AG20443 (cell line): ENCODE measurements at places on chromosomes 3 and 15.
A peak's percentile ranks its signal among the peaks of the same experiment; 100 is the strongest.

GRCh38 chr15:84552896-84553295 is 47.9 kb upstream of the ZSCAN2 start:
- peak; percentile 58 for DNase-seq

GRCh38 chr3:194910414-194910984 is 224.8 kb downstream of the FAM43A start:
- DNase-seq, result no peak

DNA sequence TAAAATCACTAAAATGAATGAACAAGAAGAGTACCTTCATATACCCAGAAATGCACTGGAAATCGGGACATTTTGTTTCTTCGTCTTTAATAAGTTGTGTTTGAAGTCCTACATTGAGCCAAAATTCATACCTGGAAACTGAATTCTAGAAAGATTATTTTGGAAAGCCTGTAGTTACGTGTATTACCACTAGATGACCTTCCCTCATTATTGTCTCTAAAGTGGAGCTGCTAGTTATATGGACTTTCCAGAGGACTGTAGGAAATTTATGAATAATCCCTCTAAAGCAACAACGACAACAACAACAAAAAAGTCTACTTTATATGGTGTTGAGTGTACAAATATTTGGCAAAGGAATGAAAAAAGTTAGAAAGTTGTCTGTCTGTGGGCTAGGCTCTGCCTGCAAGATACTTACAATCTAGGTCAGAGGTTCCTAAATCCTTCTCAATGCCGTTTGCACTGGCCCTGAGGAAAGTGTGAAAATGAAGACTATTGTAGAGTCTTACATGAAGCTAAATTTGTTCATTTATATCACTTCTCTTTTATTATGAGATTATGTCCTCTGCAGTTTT is 234.8 kb upstream of the NR2E3 start:
- DNase-seq, result peak; percentile 27

GRCh38 chr15:73518876-73519733 is 76.1 kb downstream of the REC114 start:
- no peak for DNase-seq

DNA sequence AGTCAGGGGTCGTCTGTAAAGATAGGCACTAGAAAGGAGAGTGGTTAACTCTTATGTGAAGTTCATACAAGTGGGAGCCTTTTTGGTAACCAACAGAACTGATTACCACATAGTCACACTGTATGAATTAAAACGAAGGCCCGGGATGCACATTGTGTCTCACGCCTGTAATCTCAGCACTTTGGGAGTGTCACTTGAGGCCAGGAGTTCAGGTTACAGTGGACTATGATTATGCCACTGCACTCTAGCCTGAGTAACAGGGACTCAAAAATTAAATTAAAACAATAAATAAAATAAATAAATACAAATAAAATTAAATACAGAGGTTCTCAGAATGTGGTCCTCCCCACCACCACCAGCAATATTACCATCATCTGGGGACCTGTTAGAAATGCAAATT is 467 bp downstream of the DNAAF4 start:
- no peak for DNase-seq

- DNase-seq, result no peak
Measured at GRCh38 chr3:11287404-11287803, 15.2 kb downstream of the ATG7 start.

DNA sequence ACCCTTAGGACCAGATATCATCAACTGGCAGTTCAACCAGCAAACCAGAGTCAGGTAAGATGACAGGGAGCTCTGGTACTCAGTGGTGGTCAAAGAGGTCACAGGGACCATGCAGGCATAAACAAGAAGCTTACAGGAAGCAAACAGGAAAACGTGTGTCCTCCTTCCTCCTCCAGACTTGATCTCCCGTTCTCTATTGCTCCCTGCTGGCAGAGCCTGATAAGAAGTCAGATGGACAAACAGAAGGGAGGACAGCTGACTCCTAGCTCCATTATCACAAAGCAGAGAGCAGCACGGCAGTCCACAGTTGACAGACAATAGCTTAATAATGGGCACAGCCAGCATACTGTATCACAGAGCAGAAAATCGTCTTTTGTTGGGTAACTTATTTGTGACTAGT is 156.5 kb upstream of the SLC2A2 start:
- peak; percentile 40 for DNase-seq

DNA sequence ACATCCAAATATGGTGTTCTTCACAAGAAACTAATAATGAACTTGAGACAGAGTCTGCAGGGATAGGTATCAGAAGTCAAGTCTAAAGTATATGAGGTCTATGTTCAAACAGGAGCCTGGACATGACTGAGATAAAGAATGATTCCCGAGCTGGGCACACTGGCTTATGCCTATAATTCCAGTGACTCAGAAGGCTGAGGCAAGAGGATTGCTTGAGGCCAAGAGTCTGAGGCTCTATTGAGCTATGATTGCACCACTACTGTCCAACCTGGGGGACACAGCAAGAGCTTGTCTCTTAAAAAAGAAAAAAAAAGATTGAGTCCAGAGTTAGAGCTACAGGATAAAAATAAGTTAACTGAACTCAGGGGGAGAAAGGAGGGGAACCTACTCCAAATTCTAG is 246.5 kb downstream of the LRRN1 start:
- DNase-seq, result no peak

DNA sequence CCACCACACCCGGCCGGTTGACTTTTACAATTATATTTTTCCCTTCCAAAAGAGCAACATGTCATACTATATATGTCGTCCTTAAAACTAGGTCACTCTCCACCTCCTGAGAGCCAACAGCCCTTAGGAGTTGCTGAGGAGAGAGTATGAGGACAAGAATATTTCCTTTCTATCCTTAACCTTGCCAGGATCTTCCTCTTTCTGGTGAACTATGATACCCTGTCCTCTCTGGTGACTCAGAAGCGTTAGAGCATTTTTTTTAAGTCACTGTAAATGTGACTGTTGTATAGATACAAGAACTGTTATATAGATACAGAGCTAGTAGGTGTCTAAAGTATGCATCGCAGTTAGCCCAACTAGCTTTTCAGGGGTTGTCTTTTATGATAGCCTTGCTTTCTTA is 33.7 kb upstream of the MTHFS start:
- no peak for DNase-seq

DNA sequence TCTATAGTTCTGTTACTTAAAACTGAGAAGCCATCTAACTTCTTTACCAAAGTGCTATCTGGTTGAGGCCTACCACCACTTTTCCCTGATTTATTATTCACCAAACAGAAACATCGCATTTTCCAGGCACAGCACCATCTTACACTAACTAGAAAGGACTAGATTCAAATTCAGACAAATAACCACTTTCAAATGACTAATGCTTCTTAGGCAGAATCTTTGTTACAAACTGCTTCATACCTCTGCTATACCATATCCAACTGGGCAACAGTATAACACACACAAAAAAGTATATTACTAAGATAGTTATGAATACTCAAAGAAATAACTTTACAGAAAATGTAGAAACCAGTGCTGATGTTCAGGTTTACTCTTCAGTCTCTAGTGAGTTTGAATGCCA is 16.6 kb downstream of the DLG1 start:
- no peak for DNase-seq

DNA sequence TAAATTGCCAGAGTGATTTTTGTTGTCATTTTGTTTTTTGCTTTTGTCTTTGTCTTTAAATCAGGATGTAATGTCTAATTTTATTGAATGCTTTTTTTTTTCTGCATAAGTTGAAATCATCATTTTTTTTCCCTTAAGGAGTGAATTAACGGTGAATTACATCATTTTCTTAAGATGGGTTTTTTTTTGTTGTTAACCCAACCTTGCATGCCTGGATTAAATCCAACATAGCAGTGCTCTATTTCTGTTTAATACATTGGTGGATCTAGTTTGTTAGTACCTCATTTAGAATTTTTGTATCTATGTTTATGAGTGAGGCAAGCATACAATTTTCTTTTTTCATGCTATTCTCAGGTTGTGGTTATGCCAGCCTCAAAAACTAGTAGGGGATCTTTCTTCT is 186.4 kb upstream of the TMC3 start:
- no peak for DNase-seq

DNA sequence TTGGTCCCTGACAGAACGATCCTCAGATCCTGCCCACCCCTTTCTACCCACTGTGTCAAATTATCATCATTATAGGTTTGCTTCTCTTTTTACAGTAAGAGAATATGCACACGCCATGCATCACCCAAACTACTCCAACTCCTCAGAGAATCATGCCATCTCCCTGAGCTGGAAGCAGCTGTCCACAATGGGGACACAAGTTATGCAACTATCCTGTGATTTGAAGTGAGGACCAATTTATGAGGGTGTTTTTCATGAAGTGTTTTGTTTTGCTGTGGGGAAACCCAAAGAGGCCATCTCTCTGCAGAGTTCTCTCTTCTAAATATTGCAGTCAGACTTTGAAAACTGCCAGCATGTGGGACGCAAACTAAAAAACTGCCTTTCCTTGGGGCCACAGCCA is 35.8 kb upstream of the TNFSF10 start:
- no peak for DNase-seq

DNA sequence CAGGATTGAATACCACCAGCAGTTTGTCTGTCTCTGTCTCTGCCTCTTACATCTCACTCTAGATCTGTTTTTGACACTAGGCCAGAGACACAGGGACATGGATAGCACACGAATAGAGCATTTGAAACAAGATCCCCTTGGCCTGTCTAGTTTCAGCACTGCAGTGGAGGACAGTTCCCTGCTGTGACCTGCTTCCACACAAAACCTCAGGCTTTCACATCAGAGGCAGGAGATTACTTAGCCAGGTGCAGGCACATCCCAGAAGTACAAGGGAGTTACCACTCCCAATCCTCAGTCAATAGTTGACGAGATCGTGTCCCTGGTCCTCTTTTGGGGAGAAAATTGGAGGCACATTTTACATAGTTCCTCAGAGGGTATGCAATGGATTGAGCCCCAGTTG is 34.0 kb upstream of the CCK start:
- DNase-seq, result peak; percentile 67

DNA sequence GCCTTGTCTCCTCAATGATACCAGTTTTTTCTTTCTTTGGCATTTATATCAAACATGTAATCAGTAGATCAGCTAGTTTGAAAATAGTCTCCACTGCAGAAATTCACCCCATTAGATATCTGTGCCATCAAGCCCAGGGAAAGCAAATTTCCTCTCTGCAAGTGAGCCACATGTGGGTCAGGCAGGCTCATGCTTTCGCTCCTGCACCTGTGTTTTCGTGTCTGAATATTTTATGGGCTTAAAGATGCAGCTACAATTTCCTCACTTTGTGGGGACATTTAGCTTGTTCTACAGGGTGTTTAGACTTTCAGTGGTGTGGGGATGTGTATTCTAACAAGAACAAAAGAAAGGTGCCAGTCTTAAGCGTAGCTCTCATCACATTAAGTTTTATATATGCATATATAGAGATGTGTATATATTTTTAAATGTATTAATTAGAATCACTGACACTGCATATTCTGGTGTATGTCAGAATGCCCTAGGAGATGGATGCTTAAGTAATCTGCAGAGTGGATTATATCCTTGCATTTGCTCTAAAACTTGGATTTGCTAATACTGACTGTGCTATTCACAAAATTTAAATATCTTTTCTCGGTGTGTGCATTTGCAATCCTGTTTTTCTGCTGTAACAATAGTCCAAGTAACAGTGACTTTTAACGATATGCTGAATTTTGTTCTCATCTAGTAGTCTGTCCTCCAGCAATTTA is 372.6 kb downstream of the PTPRG start:
- DNase-seq, result no peak

- peak; percentile 74 for DNase-seq
Measured at GRCh38 chr3:127217596-127218453, 24.9 kb downstream of the PRR23E start.

GRCh38 chr3:189547448-189547847 is 83.7 kb upstream of the TP63 start:
- DNase-seq, result no peak

DNA sequence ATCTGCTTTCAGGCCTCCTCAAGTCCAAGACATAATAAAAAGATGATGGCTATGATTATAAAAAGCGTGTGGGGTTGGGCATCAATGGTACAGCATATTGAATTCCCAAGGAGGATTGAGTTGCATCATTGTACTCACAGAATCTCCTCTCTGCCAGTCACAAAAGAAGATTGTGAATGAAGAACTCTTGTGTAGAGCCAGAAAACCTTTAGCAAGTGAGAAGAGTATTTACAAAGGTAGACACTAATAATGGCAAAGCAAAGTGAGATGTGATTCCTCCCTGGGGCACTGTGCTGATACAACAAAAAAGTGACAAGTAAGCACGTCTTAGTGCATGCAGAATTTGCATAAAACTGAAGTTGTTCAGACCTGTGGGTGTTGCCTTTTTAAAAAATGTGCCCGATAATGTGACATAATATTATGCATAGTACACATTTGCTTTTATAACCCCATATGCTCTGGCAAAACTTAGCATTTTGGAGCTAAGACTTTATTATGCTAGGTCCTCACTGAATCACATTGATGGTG is 291.2 kb upstream of the TBC1D5 start:
- no peak for DNase-seq

GRCh38 chr3:101381809-101382208 is 61.4 kb upstream of the IMPG2 start:
- DNase-seq, result peak; percentile 28

- peak; percentile 30 for DNase-seq
Measured at GRCh38 chr3:40899286-40899712, 300.0 kb upstream of the CTNNB1 start.

GRCh38 chr3:89586676-89587075 is 479.3 kb downstream of the EPHA3 start:
- no peak for DNase-seq

DNA sequence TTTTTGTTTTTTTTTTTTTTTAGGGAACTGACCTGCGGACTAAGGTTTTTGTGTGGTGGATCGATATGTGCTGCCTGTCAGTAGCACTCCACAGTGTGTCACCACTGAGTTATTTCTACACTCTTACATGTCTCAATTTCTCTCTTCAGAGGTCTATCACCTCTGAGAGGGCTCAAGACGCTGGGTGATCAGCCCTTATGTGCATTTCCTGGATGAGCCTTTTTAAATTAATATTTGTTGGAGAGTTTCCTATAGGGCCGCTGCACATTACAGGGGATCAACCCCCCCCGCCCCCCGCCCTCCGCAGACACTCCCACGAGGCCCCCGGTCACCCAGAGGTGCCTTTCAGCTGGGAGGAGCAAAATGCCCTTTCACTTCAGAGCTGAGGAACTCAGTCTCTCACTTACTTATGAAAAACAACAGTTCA is 34.5 kb upstream of the AP4E1 start:
- no peak for DNase-seq

GRCh38 chr3:127588806-127589577 is 1.5 kb downstream of the TPRA1 start:
- DNase-seq, result peak; percentile 45
